Right cardiac atrium (tissue), 5 donors: ENCODE measurements at places on chromosomes 11 and 22. TPM values are rescaled to one million over a fixed set of nuclear protein-coding genes. Genes with fewer than 3 reads are reported as not detected.

Gene MMP8
- not detected for total RNA-seq

Gene SCN2B
- 2.1 TPM for total RNA-seq

Gene OR10G7
- total RNA-seq = not detected

Gene CDK2AP2
- 48.4 TPM for total RNA-seq

Gene SPTBN2
- total RNA-seq = 3.1 TPM

Gene SLC22A25
- total RNA-seq = not detected

Gene ZNF143
- total RNA-seq = 29.0 TPM

Gene POLR2L
- 220 TPM for total RNA-seq

Gene GLYATL1
- not detected for total RNA-seq

Gene ADAMTS8
- 0.45 TPM for total RNA-seq

Gene C11orf86
- not detected for total RNA-seq

Gene RTN4R
- total RNA-seq = 0.56 TPM

Gene MAJIN
- total RNA-seq = not detected

Gene MS4A12
- not detected for total RNA-seq

Gene PLAAT5
- 4.4 TPM for total RNA-seq

Gene CHRDL2
- 3.1 TPM for total RNA-seq

Gene OR52I1
- not detected for total RNA-seq

Gene RPS6KA4
- total RNA-seq = 17.0 TPM

Gene SPDYC
- not detected for total RNA-seq

Gene HEPACAM
- total RNA-seq = 1.9 TPM

Gene DUSP8
- 13.5 TPM for total RNA-seq

Gene XRCC6
- 172 TPM for total RNA-seq
